ENCODE measurements at places on chromosomes 1 and 21.

DNA sequence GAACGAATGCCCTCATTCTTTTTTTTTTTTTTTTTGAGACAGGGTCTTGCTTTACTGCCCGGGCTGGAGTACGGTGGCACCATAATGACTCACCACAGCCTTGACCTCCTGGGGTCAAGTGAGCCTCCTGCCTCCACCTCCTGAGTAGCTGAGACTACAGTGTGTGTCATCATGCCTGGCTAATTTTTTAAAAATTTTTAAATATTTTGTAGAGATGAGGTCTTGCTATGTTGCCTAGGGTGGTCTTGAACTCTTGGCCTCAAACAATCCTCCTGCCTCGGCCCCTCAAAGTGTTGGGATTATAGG is 69.4 kb downstream of the ALG14 start:
- DNase-seq: no peak

GRCh38 chr1:235296729-235297128 is 31.2 kb downstream of the ARID4B start:
- no peak for DNase-seq

DNA sequence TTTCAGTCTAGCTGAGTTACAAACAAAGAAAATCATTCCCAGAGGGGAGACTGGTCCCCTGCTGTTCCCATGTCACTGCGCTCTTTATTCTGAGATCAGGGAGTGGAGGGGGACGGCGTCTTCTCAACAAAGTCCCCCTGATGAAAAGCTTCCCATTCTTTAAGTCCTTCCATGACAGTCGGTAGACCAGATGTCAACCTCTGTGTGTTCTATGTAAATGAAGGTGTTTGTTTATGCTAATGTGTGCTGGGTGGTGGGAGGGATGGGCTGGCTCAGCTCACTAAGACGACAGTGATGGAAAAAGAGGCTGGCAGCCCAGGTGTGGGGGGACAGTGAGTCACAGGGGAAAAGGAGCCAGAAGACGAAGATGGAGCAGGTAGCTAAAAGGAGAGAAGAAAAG is 148.2 kb upstream of the KLHDC7A start:
- DNase-seq: no peak

GRCh38 chr21:35088319-35088771 is 39.2 kb upstream of the RUNX1 start:
- no peak for DNase-seq

- no peak for DNase-seq
Observed at GRCh38 chr1:147822292-147822691, 61.9 kb upstream of the GJA5 start.
